ENCODE measurements at places on chromosomes 5 and 9.

GRCh38 chr5:106755066-106755465, 915.7 kb downstream of the EFNA5 start:
- no peak for DNase-seq

- no peak for DNase-seq
Measured at GRCh38 chr5:173420108-173420507, 91.9 kb upstream of the STC2 start.

GRCh38 chr5:150114102-150114641, 27.8 kb upstream of the CSF1R start:
- no peak for DNase-seq

- no peak for DNase-seq
Measured at GRCh38 chr5:118653183-118653582, 335.2 kb downstream of the DTWD2 start.

DNA sequence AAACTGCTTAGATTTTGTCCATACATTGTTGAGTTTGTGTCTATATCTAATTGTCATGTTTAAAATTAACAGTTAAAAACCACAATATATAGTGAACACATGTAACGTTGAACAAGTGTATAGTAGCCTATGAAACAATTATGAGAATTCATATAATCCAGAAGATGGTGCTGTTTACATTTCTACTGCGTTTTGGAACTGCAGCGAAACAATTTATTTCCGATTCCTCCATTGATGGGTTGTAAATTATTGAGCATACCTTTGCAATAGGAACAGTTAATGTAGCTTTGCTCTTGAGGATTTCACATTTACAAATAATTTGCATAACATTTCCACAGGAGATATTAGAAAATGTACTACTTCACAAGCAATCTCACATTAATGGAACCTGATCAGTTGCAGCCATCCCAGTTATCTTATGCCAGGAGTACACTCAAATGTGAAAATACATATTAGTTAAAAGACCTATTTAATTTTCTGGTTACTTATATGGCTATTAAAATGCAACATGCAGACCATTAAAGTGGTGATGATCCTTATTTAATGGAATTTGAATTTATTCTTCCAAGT, 411.8 kb downstream of the CDH10 start:
- no peak for DNase-seq
